Midbrain (tissue), 1 donor: ENCODE measurements at places on chromosomes 1 and 21.

DNA sequence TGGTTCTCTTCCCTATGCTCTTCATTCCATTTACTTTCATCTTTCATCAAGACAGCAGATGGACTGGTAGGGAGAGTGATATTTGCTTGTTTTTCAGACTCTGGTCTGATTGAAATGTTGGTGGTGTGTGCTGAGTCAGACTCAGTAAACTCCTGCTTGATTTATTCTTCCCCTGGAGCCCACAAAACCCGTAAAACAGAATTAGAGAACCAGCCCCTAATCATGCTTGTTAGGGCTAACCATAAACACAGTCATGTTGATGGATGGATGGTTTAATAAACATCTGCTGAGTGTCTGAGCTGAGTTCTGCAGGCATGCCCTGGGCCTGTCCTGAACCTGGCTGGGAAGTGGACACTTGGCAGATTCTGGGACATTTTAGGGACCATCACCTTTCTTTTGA is 24.8 kb downstream of the NOS1AP start:
- DNase-seq: no peak

GRCh38 chr1:25692560-25692959 is 76.0 kb downstream of the MAN1C1 start:
- DNase-seq: no peak

DNA sequence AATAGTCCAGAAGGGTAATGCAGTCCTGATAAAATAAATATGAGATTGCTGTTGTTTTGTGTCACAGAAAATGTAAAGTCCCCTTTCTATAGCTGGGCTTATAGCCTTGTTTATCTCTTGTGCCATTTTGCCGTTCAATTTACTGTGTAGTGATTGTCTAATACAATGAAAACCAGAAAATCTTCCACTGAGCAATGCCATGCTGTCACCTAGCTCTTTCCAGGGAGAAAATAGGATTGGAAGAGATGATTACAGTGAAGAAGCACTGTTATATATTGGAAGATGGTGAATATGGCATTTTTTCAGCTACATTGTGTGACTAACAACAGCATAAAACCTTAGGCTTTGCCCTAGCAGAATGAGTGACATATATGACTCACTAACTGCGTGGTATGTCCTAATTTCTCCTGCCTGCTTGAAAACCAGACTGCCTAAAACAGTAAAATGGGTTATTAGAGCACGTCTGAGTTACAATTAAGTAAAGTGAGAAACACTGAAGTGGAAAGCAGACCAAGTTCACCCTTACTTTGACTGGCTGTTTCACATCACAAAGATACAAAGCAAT is 332.4 kb upstream of the ZP4 start:
- DNase-seq: no peak

DNA sequence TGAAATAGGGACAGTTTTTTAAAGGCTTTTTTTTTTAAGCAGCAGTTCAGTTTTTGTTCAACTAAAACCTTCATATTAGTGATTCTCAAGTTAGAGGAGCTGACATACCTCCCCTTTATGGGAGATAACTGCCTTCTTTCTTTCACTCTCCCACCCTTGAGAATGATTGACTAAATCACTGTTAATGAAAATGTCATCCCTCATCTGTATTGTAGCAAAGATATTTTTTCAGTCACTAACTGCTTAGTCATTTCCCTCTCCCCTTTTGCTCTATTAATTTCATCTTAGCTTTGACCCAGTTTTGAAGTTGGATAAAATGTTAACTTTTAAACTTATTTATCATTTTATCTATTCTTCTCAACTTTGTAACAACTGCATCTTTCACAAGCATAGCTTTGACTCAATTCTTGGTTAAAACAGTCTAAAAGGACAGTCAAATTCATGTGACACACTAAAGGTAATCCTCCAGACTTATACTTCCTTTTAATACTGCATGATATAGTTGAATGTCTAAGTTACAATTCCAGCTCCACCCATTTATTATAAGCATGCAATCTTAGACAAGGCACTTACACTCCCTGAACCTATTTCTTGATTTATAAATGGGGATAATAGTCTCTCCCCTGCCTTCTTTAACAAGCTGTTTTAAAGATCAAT is 17.1 kb downstream of the CAPZA1 start:
- DNase-seq: no peak

GRCh38 chr1:172674831-172675613 is 16.1 kb downstream of the FASLG start:
- DNase-seq: no peak

DNA sequence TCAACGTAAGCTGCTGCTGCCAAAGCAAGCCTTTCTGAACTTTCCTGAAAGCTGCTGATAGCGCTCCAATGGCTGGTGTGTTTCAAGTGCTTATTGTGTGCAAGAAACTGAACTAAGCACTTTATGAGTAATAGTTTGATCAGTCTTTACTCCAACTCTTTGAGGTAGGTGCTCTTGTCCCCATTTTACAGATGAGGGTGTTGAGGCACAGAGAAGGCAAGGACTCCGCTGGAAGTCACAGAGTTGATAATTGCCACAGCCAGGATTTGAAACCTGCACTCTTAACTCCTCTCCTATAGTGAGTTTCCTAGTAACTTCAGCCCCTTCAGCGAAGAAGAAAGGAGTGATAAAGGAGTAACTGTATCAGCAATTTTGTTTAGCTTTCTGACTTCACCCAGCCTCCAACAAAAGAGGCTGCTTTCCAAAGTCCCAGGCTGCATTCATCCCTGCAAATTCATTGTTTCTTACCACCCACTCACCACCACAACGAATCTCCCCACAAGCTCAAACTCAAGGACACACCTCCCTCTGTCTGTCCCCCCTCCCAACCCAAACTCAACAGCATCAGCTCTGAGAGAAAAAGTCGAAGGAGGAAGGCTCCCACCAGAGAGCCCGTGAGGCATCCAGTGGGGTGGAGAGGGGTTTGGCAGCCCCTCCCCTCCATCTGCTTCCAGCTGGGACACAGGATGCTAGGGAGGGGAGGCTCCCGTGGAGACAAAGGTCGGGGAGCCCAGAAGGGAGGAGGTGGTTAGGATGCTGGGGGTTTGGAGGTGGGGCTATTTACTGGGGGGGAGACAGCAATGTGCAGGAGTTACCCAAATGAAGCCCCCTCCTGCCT is 139.6 kb downstream of the NAV1 start:
- DNase-seq: no peak

- no peak for DNase-seq
Measured at GRCh38 chr1:17188889-17189631, 15.9 kb upstream of the PADI1 start.

DNA sequence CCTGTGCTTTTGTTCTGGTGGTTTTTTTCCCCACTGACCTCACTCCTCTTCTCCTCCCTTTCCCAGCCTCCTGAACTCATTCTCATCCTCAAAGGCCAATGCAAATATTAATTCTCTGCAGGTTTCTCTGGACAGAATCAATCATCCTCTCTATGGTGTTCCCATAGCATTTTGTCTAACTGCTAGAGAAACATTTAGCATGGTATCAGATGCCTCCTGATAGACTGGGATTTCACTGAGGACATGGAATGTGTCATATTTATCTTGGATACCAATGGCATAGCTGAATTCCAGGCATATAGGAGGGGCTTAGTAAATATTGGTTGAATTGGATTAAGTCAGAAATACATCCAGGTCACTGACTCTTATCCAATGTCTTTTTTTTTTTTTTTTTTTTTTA is 46.1 kb upstream of the SRP9 start:
- no peak for DNase-seq

DNA sequence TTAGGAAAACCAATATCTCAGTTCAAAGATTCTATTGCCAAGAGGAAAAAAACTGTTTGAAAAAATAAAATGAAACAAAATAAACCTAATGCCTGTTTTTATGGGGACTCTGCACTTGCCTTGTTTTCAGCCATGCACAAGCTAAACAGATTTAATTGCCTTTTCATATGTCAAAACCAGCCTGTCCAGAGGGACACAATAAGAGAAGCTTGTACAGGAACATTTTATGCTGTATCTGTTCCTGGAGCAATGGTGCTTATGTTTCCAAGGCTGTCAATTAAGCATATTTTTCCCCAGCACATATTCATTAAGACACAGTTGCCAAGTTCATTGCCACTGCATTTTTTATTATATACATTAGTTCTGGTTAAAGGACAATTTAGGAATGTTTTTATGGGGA is 470.9 kb downstream of the LRRIQ3 start:
- DNase-seq: no peak

DNA sequence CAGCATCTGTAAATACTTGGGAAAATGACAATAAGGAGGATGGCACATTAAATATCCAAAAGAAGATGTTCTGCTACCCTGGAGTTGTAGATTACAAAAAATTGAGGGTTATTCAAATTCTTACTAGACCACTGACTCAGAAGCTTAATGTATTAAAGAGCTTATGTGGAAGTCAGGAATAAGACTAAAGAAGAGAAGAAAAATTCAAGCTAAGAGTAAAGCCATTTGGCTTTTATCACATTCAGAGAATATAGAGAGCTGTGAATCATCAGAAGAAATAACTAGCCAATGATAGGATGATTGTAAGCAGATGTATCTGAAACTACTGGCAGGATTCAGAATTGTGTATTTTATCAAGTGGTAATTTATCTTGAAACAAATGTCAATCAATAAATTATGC is 237.0 kb downstream of the TBX15 start:
- DNase-seq: no peak

- DNase-seq: no peak
Measured at GRCh38 chr1:78640462-78640861, 9.2 kb upstream of the IFI44 start.

GRCh38 chr1:174169342-174169741 is 10.0 kb downstream of the RABGAP1L start:
- DNase-seq: no peak

- no peak for DNase-seq
Measured at GRCh38 chr1:243916160-243916559, 66.1 kb upstream of the AKT3 start.

GRCh38 chr1:150808121-150808520 is at the start of gene CTSK:
TSS of gene CTSK (minus strand) at chr1:150808260. CDS start at chr1:150806805, 1,455 bp downstream.
- DNase-seq: no peak

DNA sequence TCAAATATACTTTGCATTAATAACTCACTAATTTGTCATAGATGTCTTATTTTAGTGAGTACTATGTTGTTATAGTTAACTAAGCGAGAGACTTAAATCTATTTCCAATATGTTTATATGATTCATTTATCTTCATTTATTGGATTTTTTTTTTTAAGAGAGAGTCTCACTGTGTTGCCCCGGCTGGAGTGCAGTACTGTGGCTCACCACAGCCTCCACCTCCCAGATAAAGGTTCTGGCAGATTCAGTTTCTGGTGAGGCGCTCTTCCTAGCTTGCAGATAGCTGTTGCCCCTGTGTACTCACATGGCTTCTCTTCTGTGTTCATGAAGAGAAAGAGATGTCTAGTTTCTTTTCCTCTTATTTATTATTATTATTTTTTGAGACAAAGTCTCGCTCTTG is 43.9 kb downstream of the SNRPE start:
- DNase-seq: no peak

DNA sequence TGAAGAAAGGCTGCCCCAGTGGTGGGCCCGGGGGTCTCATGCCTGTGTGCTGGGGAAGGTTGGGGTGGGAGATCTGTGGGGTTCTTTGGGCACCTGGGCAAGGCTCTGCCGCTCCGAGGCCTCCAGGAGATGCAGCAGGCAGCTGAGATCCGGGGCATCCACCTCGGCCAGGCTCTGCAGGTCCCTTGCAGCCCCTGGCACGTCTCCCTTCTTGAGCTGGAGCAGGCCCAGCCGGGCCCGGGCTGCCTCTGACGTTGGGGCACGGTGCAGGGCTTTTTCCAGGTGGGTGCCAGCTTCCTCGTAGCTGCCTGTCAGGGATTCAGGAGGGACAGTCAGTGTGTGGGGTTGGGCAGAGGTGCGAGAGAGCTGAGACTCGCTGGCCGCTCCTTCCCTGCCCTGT is 11.4 kb upstream of the MMEL1 start:
- DNase-seq: no peak

DNA sequence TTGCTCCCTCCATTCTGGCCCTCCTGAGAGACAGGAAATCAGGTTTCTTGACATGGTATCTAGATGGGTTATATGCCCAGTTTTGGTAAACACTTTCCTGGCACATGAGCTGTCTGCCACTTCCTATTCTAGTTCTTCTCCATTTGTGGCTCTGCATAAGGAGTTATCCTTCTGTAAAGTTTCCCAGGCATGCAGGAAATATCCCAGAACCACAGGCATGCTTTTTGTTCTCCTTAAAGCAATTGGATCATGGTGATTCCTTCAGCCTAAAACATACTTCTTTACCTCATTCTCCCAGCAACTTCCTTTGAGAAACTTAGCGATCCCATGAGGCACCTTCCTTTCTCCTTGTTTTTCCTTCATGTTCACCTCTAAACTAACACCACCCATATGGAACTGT is 199.8 kb downstream of the CRB1 start:
- DNase-seq: no peak

DNA sequence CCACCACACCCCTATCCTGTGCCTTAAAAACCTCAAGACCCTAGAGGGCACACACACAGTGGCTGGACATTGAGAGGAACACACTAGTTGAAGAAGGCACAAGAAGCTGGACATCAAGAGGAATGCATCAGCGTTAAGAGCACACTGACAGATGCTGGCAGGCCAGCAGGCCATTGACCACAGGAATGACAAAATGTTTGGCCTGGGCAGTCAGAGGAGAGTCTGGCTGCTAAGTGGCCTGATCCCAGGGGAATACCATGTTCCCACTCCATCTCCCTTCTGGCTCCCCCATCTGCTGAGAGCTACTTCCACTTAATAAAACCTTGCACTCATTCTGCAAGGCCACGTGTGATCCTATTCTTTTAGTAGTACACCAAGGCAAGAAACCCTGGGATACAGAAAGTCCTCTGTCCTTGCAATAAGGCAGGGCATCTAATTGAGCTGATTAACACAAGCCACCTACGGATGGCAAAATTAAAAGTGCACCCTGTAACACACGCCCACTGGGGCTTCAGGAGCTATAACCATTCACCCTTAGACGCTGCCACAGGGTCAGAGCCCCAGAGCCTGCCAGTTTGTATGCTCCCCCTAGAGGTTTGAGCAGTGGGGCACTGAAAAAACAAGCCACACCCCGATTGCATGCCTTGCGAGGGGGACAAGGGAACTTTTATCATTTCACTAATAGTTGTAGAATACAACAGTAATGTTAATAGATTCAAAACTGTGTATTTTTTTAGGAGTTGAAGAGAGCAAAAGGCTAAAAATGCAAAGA is 1216.1 kb upstream of the NCAM2 start:
- no peak for DNase-seq

DNA sequence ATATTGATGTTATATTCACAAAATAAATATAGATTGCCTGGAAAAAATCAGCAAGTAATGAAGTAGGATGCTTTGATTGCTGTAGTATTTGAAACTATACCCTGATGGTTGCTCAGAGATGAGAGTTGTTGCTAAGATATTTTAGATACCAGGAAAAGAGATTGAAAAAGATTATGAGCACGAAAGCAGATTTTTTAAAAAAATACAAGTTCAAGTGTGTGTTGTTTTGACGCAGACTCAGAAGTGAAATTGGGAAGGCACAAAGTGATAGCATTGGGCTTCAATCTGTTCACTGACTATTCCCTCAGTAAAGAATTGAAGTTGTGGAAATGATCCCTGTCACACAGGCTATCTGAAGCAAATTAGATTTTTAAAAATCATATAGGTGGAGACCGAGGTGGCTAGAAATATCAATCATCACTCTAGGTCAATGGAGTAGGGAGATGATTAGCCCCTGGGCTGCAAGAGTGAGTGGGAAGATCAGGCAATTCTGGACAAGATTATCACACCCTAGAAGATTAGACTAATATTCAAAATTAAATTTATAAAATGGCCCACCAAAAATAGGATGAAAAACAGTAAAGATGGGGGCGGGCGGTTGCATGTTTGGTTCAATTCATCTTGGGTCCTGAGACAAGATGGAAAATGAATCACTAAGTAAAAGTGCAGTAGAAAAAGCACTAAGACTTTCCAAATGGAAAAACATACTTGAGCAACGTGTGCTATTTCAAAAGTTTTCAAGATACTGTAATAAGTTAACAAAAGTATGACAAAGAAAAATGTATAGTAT is 41.5 kb upstream of the LRRC8D start:
- DNase-seq: no peak
